ENCODE measurements at places on chromosomes 2 and 18.

DNA sequence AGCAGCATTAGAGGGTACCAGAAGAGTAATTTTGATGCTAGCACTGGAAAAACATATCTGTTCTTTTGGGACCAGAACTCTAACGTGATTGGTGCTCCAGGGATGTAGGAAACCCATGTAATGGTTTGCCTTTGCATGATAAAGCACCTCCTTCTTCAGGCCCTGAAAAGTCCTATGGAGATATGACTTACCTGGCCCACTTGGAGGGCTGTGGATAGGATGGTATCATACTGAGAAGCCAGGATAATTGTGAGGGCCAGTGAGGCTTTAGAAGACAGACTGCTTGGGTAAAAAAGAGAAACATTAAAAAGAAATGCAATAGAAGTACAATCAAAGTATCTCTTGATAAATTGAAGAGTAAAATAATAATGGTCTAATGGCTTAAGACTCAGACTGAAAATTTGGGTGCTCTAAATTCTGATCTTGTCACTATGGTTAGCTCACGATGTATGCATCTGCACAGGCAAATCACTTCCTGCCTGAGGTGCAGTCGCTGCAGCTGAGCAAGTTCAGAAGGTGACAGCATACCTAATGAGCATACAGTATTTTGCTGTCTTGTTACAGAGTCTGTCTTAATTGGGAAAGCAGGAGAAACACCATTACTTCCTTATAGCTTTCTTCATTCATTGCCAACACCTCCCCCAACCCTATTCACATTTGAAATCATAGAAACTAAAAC lies 371.5 kb downstream of the NUP35 start:
- no peak for DNase-seq

DNA sequence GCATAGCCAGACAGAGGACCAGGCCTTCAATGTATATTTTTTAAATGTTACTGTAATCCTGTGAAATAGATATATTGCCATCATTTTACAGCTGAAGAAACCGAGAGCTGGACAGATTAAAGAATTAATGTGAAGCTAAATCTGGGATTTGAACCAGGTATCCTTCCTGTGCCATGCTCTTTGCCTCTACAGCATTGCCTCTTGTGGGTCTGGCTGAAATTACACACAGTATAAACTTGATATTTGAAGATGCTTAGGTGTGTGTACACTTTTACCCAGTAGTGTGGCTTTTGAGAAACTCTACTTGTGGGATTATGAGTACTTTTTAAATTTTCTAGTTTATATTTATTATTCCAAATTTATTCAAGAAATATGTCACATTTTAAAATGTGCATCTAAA lies 264.5 kb downstream of the CNTNAP5 start:
- DNase-seq = no peak

- no peak for DNase-seq
These were observed 29.4 kb upstream of the SNED1 start for GRCh38 chr2:240968731-240969624.

GRCh38 chr18:65235966-65236624 lies 514.7 kb upstream of the CDH7 start:
- DNase-seq = no peak

DNA sequence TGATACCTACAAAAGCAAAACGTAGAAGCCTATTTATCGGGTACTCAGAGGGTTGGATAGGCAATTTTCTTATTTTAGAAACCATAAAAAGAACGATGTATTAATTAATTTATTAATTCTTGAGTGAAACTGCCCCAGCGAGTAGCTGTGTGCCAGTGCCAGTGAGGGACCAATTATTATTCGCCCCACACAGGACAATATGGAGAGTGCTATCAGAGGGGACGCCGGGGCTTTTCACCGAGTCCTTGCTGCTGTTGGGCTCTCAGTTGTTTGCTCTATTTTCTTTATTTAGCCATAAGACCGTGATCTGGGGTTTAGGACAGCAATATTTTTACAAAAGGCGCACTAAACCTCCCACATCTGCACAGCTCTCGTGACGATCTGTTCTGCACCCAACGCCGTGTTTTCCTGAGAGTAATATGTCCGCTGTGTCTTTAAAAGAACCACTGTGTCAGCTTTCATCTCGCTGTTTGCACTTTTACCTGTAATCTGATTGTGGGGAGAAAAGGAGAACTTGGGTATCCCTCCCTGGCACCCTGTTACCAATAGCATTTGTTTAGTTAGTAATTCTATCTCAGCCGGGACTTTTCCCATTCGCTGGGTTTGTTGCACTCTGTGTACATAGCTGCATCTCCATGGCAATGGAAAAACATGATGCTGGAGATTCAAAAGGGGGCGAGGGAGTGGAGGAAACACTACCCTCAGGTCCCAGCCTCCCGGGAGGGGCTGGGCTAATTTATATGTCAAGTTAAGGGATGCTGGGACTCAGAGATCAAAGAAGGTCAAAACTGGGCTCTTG lies 30.1 kb upstream of the ZNF516 start:
- no peak for DNase-seq

GRCh38 chr2:159089543-159089942 lies 121.1 kb downstream of the TANC1 start:
- no peak for DNase-seq

GRCh38 chr2:10977003-10977402 lies 65.3 kb downstream of the KCNF1 start:
- no peak for DNase-seq

DNA sequence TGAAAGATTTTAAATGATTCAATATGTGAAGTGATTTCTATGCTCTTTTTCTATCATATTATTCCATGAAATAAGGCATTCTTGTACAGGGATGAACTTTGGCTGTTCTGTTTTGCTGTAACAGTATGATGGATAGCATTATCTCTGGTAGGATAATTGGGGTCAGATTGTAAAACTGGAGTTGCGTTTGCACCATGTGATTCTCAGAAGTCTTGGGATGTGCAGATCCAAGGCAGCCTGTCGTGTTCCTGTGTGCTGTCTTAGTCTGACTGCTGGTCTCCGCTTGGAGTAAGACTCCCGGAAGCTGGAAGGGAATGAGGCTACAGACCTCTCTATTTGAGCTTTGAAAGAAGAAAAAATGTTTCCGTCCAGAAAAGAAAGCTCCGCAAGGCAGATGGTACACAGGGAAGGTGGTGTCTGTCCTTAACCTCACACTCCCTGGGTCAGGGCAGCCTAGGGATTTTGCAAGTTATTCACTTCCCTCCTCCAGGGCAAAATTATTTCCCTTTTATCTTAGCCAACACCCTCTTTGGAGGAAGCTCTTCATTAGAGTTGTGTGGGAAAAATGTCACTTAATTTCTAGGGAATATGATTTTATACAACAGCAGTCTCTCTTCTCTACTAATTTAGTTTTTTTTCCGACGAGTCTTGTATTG lies 250.6 kb downstream of the PTPRM start:
- DNase-seq = no peak

DNA sequence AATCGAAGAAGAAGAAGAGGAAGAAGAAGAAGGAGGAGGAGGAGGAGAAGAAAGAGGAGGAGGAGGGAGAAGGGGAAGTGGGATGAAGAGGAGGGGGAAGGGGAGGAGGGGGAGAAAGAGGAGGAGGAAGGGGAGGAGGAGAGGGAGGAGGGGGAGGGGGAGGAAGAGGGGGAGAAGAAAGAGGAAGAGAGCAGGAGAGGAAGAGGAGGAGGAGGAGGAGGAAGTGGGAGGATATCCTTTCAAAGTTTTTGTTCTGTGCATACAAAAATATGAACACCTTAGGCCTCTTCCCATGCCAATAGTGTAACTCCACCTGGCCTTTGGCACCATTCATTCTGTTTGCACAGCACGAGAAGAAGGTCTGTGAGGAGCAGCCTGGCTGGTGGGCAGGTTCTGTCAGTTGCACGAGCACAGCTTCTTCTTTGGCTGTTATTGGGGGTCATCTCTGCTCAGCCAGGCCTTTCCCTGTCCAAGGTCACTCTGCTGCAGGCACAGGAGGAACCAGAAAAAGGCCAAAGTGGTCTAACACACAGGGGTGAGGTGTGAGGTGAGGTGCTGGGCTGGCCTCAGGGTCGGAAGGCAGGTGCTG lies 25.8 kb upstream of the PLB1 start:
- DNase-seq = no peak

DNA sequence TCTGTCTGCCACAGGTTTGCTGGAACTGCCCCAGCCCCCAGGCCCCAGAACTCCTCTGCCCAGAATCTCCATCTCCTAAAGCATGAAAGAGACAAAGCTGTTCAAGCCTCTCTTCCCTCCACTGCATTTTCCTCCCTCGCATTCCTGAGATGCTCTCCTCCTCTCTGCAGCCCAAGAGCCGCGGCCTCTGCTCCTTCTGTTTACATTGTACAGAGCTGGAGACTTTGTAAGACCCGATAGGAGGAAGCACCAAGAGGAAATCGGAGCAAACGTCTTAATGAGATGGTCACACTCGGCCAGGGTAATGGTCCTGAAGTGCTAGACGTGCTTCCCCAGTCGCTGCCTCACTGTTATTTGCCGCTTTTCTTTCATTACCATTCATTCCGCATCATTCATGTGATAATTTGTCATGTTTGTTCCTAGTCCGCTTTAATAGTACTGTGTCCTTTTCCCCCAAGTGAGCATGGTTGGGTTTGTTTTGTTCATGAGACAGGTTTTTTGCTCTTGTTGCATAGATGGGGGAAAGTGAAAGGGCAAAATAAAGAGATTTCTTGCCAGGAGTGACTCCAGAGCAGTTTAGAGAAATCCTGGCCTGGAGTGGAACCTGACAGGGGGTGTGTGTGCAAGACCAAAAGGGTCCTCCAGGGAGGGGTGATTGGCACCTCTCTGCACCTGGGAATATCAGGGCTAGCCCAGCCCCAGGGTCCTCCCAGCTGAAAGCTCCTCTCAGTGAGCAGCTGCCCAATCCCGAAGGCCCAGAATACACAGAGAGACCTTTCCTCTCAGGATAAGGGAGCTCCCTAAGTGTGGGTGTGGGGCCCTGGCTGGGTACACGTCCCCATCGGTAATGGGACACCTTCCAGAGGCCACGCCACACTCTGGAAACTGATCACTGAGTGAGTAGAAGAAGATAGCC lies 44.9 kb upstream of the ID2 start:
- no peak for DNase-seq

DNA sequence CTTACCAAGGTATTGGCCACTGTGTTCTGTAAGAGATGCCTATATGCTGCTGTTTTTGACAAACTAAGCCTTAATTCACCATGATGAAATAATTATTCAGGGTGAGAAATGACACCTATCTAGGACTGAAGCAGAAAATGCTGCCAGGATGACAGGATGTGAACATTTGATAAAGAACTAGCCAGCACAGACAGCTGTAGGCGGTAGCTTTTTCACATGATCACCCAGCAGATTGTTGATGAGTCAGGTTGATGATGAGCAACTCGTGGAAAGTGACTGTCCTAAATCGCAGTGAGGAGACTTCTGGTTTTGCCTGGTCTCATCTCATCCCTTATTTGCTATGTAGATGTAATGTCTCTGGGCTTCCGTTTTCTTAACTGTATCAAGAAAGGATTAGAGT lies 144.1 kb downstream of the PRPF40A start:
- DNase-seq = no peak

- no peak for DNase-seq
These were observed 13.9 kb upstream of the BUB1 start for GRCh38 chr2:110691612-110692258.

- no peak for DNase-seq
These were observed 16.0 kb downstream of the FAM178B start for GRCh38 chr2:96970248-96970875.

- no peak for DNase-seq
These were observed 6.1 kb downstream of the INO80C start for GRCh38 chr18:35491700-35492077.

DNA sequence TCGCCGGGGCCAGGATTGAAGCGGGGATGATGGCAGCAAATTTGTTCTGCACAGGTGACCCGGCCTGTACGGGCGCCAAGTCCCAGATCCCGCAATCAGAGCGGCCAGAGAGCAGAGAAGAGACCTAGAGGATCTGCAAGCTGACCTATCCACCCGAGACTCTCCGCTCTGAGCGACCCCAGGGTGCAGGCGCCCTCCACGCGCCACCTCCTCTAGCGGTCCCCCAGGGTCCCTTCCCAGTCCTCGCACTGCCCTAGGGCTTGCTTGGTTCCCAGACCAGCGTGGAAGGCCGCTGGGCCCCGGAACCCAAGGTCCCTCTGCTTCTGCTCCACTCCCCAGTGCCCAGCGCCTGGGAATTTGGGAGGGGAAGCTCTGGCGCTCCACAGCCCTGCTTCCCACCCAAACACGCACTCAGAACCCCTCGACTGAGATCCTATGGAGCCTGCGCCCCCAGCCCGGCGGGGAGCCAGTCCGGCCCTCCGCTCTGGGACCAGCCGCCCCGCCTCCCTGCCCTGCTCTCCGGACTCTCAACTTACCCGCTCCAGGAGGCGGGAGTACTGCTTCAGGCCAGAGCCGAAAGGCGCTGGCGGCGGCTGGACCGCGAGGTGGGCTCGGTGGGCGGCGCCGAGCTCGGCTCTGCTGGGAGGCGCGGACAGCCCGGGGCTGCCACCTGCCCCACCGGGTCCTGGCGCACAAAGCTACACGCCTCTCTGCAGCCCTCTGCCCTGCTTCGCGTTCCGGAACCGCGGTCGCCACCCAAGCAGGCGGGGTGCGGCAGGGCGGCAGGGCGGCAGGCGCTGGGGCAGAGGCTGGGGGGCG lies 3.0 kb upstream of the SIX3 start:
- no peak for DNase-seq

DNA sequence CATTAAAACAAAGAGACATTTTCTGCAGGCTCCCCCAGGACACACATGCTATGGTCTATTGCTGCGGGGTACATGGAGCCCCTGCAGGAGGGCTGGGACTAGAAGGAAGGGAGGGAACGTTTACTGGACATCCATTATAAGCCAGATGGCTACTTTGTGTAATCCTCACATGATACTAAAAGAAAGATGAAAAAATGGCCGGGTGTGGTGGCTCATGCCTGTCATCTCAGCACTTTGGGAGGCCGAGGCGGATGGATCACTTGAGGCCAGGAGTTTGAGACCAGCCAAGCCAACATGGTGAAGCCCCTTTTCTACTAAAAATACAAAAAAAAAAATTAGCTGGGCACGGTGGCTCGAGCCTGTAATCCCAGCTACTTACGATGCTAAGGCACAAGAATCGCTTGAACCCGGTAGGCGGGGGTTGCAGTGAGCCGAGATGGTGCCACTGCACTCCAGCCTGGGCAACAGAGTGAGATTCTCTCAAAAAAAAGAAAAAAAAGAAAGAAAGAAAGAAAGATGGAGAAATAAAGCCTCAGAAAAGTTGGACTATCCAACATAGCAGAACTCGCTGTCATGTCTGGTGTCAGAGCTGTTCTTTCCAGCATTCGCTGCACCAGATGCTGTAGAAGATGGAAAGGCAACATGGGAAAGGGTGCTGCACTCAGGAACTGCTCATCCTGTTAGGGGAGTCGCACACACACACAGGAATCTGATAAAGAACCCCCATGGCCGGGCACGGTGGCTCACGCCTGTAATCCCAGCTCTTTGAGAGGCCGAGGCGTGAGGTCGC lies 7.8 kb upstream of the MYCN start:
- DNase-seq = no peak

- DNase-seq = no peak
These were observed 404.8 kb downstream of the TXNL1 start for GRCh38 chr18:56233595-56233994.
